ENCODE measurements at places on chromosomes 11 and 22. TPM values are rescaled to one million over a fixed set of nuclear protein-coding genes. Genes with fewer than 3 reads are reported as not detected.

USP2 gene
- 1.1 TPM for total RNA-seq

CD59 gene
- total RNA-seq: 1,141 TPM

KCNC1 gene
- not detected for total RNA-seq

NCR3LG1 gene
- 8.1 TPM for total RNA-seq

MCAM gene
- total RNA-seq: 1,012 TPM

KIAA1671 gene
- total RNA-seq: 85.1 TPM

TRIM34 gene
- 6.7 TPM for total RNA-seq

PATE2 gene
- not detected for total RNA-seq

SMTNL1 gene
- total RNA-seq: not detected

RIBC2 gene
- total RNA-seq: 5.7 TPM

UBQLN3 gene
- total RNA-seq: not detected

MMP27 gene
- not detected for total RNA-seq

CARD10 gene
- total RNA-seq: 39.5 TPM

C1QTNF5 gene
- 126 TPM for total RNA-seq

CABP7 gene
- total RNA-seq: not detected

SOX10 gene
- total RNA-seq: not detected

LMO2 gene
- total RNA-seq: 62.4 TPM

GAS2 gene
- total RNA-seq: 0.37 TPM

LGR4 gene
- 3.1 TPM for total RNA-seq

NXF1 gene
- total RNA-seq: 71.4 TPM

TEX12 gene
- 0.46 TPM for total RNA-seq

GCAT gene
- total RNA-seq: 19.7 TPM

KCNQ1 gene
- 0.09 TPM for total RNA-seq

IGSF9B gene
- 0.15 TPM for total RNA-seq

KRTAP5-10 gene
- not detected for total RNA-seq

INS gene
- not detected for total RNA-seq

NLRP6 gene
- total RNA-seq: not detected

ALKBH8 gene
- total RNA-seq: 9.8 TPM

OR52A1 gene
- total RNA-seq: not detected

OSBP gene
- 37.5 TPM for total RNA-seq

FGF4 gene
- total RNA-seq: not detected

SAA4 gene
- total RNA-seq: not detected

ALG9 gene
- total RNA-seq: 29.1 TPM

CLCF1 gene
- total RNA-seq: 5.8 TPM

SSH3 gene
- 22.5 TPM for total RNA-seq

SGSM1 gene
- 0.12 TPM for total RNA-seq

Data from endothelial cell of umbilical vein (primary cell).